ENCODE measurements at places on chromosomes 2 and 18.

GRCh38 chr2:200525551-200525881 lies 491 bp upstream of the SGO2 start:
- no peak for DNase-seq

DNA sequence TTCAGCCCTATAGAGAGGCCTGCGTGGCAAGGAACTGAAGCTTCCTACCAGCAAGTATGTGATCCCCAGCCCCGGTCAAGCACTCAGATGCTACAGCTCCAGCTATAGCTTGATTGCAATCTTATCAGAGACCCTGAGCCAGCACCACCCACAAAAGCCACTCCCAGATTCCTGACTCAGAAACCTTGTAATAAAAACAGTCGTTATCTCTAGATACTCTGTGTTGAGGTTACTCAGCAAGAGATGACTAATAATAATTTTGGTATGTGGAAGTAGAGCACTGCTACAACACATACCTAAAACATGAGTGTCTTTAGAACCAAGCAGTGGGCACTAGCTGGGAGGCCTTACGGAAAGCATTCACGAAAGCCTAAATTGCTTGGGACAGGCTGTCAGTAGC lies 216.9 kb downstream of the UXS1 start:
- no peak for DNase-seq

DNA sequence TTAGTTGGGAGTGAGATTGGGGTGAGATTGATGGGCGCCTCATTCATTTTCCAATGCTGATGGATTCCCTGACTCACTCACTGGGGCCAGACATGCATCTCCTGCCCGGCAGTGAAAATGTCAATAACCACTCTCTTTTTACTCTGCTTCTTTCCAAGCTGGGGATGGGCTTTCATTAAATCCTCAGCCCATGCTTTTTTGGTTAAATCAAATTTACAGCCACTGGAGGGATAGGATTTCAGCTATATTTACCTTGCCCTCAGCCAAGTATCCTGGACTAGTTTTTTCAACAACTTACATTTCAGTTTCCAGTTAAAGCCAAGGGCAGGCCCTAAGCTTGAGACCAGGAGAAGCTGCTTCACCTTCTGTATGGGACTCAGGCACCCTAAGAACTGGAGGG lies 162.8 kb downstream of the TSN start:
- no peak for DNase-seq

DNA sequence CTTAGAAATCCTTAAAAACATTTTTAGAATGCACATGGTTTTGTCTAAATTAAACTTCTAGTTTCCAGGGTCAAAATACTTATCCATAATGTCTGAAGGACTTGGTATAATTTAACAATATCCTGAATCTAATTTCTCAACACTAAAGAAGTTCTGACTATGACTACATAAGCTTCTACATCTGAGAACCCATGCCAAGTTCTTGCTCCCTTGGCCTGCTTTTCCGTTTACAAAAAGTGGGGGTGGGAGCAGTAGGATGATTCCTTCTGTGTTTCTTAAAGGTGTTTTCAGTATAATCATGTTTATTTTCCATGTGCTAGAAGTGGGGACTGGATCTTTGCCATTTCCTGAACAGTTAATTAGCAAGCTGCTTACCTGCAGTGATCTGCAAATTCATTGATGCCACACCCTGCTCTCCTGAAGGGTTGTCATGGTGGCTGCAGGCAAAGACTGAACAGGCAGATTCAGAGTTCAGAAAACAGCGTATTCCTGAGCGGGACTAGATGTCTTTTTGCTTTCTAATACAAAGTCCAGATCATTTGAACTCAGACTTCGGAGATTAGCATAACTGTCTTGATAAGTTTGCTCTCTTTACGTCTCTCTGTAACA lies 36.2 kb downstream of the ADNP2 start:
- peak; percentile 34 for DNase-seq

GRCh38 chr18:13366131-13366530 lies 147.6 kb downstream of the LDLRAD4 start:
- DNase-seq = no peak

GRCh38 chr2:188291142-188291616 lies 495 bp upstream of the GULP1 start:
- peak; percentile 41 for DNase-seq

GRCh38 chr2:149180226-149180875 lies 141.9 kb downstream of the LYPD6B start:
- DNase-seq = no peak

DNA sequence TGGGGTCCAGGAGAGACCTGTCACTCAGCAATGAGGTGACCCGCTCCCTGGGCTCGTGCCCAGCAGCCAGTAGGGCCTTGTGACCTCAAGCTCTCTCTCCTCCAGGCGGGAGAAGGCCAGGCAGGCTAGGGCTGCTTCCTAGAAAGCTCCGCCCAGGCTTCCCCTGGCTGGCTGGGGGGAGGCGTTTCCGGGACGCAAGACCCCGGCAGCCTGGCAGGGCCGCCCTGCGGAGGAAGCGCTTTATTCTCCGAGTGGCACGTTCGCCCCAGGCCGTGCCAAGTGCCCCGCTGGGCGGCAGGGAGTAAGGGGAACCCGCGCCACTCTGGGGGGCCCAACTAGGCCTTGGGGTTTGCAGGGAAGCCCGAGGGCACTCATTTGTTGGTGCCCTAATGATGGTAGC lies 21.2 kb upstream of the EPAS1 start:
- DNase-seq = no peak

- no peak for DNase-seq
These were observed 25.4 kb downstream of the PTPRM start for GRCh38 chr18:7592305-7593071.

DNA sequence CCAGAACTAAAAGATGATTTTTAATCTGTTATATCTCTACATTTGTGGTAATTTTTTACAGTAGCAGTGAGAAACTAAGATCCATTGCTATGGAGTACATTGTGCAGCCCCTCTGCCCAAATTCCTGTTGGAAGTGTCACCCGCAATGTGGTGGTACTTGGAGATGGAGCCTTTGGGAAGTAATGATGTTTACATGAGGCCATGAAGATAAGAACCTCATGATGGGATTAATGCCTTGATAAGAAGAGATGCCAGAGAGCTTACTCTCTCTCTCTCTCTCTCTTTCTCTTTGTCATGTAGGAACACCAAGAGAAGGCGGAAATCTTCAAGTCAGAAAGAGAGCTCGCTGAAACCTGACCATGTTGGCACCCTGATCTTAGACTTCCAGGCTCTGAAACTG lies 535.4 kb downstream of the PID1 start:
- no peak for DNase-seq

GRCh38 chr2:63893163-63893562 lies 51.5 kb downstream of the UGP2 start:
- no peak for DNase-seq

DNA sequence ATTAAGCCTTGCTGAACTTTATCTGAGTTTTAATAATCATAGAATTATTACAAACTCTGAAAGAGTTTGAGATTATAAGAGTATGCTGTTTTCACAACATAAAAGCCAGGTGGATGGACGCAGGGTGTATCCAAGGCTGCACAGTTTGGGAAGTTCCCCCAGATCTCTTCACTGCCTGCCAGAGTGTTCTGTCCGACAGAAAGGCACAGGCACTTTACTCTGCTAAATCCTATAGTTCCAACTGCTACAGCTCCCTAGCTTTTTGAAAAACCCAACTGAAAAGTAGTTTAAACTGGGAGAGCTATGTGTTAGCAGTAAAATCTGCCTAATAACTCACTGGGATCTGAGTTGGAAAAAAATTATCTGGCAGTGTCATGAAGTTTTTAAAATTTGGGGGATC lies 38.0 kb downstream of the MFSD6 start:
- no peak for DNase-seq

GRCh38 chr2:101272045-101272784 lies 19.5 kb downstream of the CNOT11 start:
- DNase-seq = no peak

DNA sequence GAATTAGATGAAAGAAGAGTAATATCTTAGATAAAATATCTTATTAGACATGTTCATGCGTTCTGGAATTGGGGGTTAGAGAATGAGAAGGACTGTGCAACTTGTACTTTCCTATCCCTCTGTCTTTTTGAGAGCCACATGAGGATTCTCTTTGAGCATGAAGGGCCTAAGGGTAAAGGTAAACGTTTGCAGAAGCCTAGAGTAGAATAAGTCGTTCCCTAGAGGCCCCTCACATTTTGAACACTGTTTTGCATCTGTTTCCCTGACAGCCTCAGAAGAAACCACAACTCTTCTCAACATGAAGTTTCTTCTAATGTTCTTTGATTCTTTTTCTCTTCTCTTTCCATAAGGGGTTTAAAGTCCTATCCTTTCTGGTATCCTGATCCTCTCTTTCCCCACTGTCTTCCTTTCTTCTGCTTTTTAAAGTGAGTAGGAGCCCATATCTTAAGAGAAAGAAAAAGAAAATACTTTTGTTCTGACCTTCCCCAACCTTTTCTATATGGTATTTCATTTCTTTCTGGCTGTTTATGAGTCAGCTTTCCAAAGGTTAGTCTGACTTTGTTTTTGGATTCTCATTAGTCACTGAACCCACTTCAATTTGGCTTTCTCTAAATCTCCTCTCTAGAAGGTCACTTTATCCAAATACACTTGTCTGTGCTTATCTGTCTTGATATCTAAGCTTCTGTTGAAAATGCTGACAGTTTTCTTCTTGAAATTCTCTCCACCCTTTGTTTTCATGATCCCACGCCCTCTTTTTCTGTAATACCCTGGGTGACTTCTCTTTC lies 34.8 kb downstream of the PPP1R1C start:
- DNase-seq = peak; percentile 28

- DNase-seq = peak; percentile 6
These were observed 50.6 kb downstream of the RAPH1 start for GRCh38 chr2:203484266-203485112.

- no peak for DNase-seq
These were observed 15.9 kb upstream of the KLHL30 start for GRCh38 chr2:238122287-238123217.

- no peak for DNase-seq
These were observed 13.6 kb downstream of the RBM45 start for GRCh38 chr2:178125862-178126261.

DNA sequence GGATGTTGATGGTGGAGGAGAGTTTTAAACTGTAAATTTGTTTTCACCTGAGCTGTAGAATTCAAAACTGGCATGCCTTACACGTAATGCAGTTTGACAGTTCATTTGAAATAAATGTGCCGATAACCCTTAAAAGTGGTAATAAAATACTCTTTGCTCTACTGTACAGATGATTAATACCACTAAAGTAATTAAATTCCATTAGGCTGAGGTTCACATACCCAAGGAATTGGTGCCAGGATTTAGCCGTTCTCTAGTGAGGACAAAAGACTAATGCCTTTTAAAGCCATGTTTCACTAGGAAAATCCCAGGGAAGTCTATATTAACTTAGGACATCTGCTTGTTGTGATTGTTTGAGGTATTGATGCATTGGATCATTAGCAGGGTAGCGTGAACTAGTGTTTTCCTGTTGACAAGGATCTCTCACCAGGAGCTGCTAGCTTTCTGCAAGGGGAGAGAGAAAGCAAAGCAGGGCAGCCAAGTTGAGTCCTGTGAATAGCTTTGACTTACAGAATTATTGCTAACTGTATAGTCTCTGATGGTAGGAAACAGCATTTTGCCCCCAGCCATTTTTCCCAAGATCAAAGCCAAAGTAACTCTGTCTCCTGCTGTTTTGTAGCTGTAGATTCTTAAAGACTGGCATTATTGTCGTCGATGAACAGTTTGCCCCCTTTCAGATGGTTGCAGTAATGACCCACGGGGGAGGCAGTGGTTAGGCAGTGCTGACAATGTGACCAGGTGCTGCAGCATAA lies 280.9 kb upstream of the FANCL start:
- DNase-seq = peak; percentile 67

DNA sequence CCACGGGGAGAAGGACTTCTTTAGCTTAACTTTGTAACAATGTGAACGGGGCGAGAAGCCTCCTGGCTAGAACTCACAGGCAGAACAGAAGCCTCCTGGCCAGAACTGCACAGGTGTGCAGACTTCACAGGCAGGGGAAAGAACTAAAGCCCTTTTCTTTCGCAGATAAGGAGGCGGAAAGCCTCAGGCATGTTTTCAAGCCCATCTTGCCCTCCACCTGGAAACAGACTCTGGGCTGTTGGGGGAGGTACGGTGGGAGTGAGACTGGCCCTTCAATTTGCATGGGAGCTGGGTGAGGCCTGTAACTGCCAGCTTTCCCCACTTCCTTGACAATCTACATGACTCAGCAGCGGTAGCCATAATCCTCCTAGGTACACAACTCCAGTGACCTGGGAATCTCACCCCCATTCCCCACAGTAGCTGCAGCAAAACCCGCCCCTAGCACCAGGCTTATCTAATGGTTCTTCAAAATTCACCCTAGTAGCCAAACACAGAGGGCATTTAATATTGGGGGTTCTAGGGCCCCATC lies 22.9 kb upstream of the ABCA12 start:
- no peak for DNase-seq

DNA sequence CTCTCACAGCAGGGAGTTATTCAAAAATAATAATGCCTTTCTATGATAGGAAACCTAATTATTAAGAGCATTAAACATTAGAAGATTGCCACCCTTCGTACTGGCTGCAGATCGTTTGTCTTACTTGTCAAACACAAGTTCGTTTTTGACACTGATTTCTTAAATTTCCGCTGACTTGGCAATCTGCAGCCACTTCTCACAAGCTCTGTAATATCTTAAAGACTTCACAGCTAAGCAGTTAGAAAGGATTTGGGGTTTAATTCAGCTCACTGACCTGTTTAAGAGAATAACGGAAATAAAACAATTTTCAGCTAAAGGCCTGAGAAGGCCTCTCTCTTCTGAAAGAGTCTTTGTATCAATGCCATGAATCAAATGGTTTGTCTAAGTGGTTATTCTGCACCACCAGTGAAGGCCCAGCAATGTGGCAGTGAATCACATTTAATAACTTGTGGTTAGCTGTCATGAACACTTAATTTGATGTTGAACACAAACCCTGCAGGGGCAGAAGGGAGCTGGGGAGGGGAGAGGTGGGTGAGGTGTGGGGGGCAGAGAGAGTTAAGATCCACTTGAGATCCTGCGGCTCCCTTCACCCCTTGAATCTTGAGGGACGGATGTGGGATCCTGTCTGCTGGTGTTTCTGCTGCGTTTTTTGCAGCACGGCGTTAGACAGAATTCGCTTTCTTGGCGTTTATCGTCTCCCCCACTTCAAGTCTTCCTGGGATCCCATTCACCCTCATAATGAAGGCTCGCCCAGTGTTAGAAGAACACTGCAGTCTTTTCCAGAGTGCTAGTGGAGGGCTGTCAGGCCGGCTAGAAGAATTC lies 145.4 kb upstream of the SATB2 start:
- no peak for DNase-seq

DNA sequence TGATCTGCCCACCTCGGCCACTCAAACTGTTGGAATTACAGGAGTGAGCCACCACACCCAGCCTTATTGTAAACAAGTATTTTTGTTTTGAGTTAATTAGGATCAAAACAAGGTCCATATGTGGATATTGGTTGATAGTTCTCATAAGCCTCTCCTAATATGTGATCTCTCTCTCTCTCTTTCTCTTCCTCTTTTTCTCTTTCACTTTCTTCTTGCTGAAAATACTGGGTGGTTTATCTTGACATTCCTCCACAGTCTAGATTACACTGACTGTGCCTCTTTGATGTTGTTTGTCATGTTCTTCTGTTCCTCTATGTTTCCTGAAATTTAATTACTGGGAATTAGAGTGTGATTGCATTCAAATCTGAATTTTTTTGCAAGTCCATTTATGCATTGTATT lies 547.5 kb upstream of the NRXN1 start:
- no peak for DNase-seq

Data from NCI-H345 (cell line).